ENCODE measurements at places on chromosomes 6 and 20. TPM values are rescaled to one million over a fixed set of nuclear protein-coding genes. Genes with fewer than 3 reads are reported as not detected.

Gene PDSS2
- total RNA-seq = 4.2 TPM

Gene ALDH8A1
- total RNA-seq = 1.0 TPM

Gene RIN2
- total RNA-seq = 97.4 TPM

Gene TRAPPC3L
- total RNA-seq = under 0.01 TPM

Gene BPIFB1
- total RNA-seq = not detected

Gene HLA-DRB5
- 1.6 TPM for total RNA-seq

Gene CLDN20
- total RNA-seq = not detected

Gene KLHDC3
- total RNA-seq = 107 TPM

All from bladder microvascular endothelial cell (primary cell).